T-helper 1 cell (primary cell): ENCODE measurements at places on chromosomes 5 and 9.

DNA sequence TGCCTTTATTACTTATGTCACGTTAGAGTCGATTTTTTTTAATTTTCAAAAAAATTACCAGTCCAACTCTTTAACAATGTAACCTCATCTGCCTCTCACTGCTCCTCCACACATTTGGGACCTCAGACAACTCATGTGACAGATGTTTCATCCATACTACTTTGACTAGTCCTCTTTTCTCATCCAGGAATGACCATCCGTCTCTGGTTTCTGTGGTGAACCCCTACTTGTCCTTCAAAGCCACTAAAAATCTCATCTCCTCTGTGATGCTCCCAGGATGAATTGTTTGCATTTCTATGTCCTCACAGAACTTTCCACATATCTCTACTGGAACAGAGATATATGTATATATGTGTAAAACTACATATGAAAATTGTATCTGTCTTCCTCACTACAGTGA is 149.8 kb upstream of the ZNF462 start:
- DNase-seq = no peak

GRCh38 chr9:138025417-138025816 is 147.8 kb downstream of the CACNA1B start:
- no peak for DNase-seq

GRCh38 chr5:33457126-33457525 is 16.4 kb downstream of the TARS1 start:
- no peak for DNase-seq

DNA sequence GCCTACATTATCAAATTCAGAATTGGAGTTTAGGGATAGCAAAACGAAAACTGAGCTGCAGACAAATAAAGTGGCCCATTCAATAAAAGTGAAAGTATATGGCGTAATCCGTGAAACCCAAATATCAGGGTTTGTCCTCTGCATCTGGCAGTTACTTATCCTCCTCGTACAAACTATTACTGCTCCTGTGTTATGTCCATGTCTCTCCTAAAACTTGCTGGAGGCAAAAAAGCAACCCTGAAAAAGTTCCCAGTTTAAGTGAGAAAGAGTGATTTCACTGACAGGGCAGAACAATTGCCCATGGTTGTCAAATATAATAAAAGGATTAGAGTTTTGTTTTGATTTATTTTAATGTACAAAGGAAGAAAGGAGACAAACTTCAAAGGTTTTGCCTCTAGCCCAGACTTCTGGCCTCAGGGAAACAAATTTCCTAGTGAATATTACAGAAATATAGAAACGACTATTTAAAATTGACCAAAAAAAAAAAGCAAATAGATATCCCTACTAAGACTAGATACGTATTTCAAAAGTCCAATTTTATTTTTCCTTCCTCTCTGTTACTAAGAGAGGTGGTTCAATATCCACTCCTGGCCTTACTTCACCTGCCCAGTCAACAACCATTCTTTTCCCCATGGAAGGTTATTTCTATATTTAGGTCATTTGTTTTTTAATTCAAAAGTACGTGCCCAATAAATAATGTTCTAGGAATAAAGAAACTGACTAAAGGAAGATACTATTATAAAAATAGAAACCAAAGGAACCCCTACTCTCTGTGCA is 50.0 kb downstream of the NFIB start:
- DNase-seq = no peak

DNA sequence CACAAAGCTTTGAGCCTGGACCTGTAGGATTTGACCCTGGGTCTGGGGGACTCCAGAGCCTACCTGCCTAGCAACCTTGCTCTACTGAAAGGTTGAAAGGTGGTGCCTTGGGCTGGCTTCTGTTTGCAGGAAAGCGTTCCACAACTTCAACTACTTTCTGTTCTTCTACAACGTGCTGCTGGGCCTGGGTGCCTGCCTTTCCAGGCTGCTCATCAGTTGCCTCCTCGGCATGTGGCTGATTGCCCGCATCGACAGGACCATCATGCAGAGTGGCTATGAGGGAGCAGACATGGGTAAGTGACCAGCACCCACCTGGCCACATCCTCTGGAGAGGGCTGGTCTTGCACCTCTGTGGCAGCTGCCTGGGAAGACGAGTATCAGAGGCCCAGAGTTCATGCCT is 13.6 kb upstream of the CCDC180 start:
- DNase-seq = no peak
